Esophagus squamous epithelium (tissue), 5 donors: ENCODE measurements at places on chromosomes 6 and 20. TPM values are rescaled to one million over a fixed set of nuclear protein-coding genes. Genes with fewer than 3 reads are reported as not detected.

DNA sequence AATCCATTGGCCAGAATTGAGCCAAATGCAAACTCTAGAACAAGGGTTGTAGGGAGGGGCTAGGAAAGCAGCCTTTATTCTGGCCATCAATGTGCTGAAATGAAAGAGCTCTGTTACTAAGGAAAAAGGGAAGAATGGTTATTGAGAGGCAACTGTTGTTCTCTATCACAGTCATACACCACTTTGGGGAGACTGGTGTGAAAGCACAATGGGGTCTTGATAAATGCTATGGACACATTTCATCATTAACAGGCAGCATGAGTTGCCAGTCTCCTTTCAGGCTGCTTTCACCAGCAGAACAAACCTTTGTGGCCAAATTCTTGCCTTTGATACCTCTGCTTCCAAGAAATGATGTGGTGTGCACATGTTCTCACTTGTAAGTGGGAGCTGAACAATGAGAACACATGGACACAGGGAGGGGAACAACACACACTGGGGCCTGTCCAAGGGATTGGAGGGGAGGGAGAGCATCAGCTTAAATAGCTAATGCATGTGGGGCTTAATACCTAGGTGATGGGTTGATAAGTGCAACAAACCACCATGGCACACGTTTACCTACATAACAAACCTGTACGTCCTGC, 86.2 kb downstream of the CDS2 start:
- H3K27ac ChIP-seq, result no peak overlapping the region
- DNase-seq, result no peak
- no peaks in the 10 kb centered on the region for H3K36me3 ChIP-seq
- H3K4me1 ChIP-seq, result no peaks in the 10 kb centered on the region

DNA sequence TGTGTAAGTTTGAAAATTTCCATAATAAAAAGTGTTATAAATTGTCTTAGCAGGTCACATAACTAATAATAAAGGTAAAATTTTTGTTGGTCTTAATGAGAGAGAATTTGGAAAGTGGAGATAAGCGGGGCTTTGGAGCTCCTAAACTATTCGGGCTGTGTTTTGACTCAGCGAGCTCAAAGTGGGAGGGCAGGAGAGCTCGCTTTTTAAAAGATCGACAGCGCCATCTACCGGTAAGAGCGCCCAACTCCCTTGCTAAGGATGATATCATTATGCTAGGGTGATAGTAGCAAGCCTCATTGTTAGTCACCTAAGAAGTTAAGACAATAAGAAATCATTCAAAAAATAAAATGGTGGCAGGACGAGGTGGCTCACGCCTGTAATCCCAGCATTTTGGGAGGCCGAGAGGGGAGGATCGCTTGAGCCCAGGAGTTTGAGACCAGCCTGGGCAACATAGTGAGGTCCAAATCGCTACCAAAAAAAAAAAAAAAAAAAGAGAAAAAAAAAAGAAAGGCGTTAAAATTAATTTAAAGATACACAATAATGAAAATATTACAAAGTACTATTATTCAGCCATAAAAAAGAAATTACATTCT, 24.8 kb downstream of the C6orf15 start:
- no peaks in the 10 kb centered on the region for H3K36me3 ChIP-seq
- no peak overlapping the region for H3K27ac ChIP-seq
- no peaks in the 10 kb centered on the region for H3K27me3 ChIP-seq

DNA sequence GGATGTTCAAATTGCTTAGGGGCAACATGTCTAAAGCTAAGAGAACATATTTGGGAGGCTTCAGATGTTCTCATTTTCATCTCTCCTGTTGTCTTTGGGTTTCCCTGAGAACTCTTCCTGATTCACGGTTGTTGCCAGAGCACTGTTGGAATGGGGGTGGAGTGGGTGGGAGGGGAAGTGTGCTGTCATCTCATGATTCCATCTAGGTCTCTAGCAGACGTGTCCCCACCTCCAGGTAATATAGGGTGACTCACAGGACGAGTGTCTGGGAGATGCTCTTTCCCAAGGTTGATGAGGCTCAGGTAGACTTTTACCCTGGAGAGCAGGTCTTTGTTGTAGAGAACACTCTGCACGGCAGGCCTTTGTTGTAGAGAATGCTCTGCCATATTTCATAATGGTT, 636.9 kb downstream of the QKI start:
- H3K27ac ChIP-seq, result no peak overlapping the region
- no peak for DNase-seq
- H3K36me3 ChIP-seq, result no peaks in the 10 kb centered on the region
- H3K27me3 ChIP-seq, result no peaks in the 10 kb centered on the region

DNA sequence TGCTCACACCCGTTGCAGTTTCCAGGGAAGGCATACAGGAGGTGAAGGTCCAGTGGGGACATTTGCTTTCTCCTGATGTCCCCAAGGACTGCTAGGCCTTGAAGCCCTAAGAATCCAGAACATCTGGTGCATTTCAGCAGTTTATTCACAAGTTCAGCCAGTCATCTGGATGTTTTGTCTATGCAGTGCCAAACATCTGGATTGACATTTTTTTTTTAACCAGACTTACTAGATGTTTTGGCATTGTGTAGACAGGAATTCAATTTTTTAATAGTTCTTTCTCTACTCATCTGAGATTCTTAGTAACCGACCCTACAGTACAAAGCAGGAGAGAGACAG, 256.2 kb downstream of the CLIC5 start:
- no peaks in the 10 kb centered on the region for H3K36me3 ChIP-seq
- no peaks in the 10 kb centered on the region for H3K27me3 ChIP-seq
- no peak overlapping the region for H3K4me3 ChIP-seq
- no peaks in the 10 kb centered on the region for H3K4me1 ChIP-seq

- H3K27ac ChIP-seq, result peak within 1 kb of the TSS; percentile 69
- no peaks in the 10 kb centered on the region for H3K36me3 ChIP-seq
- H3K4me1 ChIP-seq, result peaks cover 5% of the 10 kb centered on the region
- no peaks in the 10 kb centered on the region for H3K27me3 ChIP-seq
- peak within 1 kb of the TSS; percentile 72 for H3K4me3 ChIP-seq
These were observed at the start of gene ZKSCAN4 for GRCh38 chr6:28252009-28252975. Gene ZKSCAN4 (minus strand): TSS chr6:28252269. CDS start chr6:28251980, 289 bp downstream.

DNA sequence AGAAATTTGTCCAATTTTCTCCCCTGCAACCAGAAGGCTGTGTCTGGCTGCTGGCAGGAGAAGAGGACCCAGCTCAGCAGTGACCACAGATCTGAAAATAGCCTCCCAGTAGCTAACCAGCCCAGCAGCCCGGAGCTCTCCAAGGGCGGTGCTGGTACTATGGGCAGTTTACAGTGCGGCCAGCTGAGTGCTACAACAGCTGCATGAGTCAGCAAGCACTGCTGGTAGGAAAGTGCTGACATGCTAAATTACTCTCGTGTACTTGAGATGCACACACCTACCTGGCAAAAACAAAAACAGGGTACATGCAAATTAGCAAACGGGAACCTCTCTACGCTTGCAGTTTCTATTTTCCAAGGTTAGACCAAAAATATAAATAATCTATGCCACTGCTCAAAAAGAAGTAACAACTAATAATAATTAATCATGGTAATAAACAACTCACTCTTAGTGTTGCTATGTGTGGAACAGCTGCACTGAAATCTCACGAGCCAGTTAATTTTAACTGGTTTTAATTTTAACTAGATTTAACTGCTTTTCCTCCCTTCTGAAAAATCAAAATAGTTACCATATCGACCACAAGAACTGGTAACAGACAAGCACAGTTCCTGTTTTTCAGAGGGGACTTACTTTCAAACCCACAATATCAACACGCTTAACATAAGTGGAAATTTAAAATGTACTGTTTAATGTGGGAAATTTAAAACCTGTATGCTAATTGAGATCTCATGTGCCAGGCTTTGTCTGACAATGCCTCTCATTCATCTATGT, 10.8 kb downstream of the BACH2 start:
- no peaks in the 10 kb centered on the region for H3K27me3 ChIP-seq
- peak; percentile 56 for DNase-seq
- no peaks in the 10 kb centered on the region for H3K36me3 ChIP-seq
- peaks cover 8% of the 10 kb centered on the region for H3K4me1 ChIP-seq

GRCh38 chr20:2618815-2619214, 33.6 kb upstream of the NOP56 start:
- no peak overlapping the region for H3K27ac ChIP-seq
- no peak overlapping the region for H3K4me3 ChIP-seq

DNA sequence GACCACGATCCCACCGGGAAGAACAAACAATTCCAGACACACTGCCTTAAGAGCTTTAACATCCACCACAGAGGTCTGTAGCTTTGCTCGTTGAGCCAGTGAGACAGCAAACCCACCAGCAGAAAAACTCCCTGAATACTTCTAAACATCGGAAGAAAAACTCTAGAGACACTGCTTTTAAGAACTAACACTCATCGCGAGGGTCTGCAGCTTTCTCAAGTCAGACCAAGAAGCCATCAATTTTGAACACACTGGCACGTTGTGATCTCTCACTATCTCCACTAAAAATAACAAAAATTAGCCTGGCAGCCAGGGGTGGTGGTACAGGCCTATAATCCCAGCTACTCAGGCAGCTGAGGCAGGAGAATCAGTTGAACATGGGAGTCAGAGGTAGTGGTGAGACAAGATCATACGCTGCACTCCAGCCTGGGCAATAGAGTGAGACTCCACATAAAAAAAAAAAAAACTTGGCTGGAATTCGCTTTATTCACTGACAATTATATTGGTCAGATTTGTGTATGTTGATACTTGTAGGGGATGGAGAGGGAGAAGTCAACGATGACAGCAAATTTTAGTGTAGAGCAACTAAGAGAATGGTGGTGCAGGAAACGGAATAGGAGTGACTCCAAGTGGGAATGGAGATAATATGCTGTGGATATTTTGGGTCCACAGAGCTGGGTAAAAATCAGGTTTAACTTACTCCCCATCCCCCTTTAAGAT, 860 bp upstream of the TMEM14C start:
- H3K27ac ChIP-seq, result peak overlapping the region; percentile 90
- H3K36me3 ChIP-seq, result no peaks in the 10 kb centered on the region
- no peak for DNase-seq
- peak overlapping the region; percentile 78 for H3K4me3 ChIP-seq
- H3K27me3 ChIP-seq, result no peaks in the 10 kb centered on the region

DNA sequence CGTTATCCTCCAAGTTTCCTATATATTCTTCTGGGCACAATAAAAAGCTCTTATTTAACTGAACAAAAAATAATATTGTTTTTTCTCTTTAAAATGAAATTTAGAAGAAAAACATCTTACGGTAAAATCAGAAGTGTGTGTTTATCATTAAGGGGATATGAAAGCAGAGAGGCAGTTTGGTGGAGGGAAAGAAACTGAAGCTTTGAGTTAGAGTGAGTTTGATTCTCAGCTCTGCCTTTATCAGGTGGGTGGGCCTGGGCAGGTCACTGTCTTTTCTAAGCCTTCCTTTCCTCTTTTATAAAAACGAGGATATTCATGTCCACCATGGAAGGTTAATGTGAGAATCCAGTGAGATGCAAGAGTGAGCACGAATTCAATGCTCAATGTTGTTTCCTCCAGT, 379.8 kb upstream of the CNR1 start:
- DNase-seq, result no peak
- no peaks in the 10 kb centered on the region for H3K4me1 ChIP-seq
- H3K36me3 ChIP-seq, result no peaks in the 10 kb centered on the region
- no peak overlapping the region for H3K4me3 ChIP-seq

DNA sequence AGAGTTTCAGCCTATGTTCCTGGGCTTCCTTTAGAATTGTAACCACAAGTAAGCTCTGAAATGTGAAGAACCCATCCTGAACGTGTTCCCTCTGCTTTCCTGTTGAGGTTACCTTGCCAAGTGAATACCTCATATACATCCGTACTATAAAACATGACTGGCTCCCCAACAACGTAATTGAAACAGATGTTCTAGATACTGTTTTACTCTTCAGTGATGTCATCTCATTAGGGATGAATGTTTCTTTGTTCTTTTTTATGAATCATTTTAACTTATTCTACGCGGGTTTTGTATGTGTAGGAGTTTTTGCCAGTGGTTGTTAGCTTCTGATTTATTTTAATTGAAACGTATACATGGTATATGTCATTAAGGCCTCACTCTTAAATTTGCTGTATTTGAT, 166.8 kb downstream of the SAMD5 start:
- H3K4me3 ChIP-seq, result no peak overlapping the region
- H3K36me3 ChIP-seq, result no peaks in the 10 kb centered on the region
- DNase-seq, result no peak

- no peaks in the 10 kb centered on the region for H3K27me3 ChIP-seq
- no peak overlapping the region for H3K27ac ChIP-seq
- no peaks in the 10 kb centered on the region for H3K36me3 ChIP-seq
- DNase-seq, result no peak
These were observed 6.4 kb upstream of the GMNN start for GRCh38 chr6:24768361-24768760.

- H3K36me3 ChIP-seq, result no peaks in the 10 kb centered on the region
- H3K4me1 ChIP-seq, result no peaks in the 10 kb centered on the region
- H3K4me3 ChIP-seq, result no peak overlapping the region
- no peak overlapping the region for H3K27ac ChIP-seq
These were observed 8.2 kb downstream of the HRH3 start for GRCh38 chr20:62211769-62212288.

- no peaks in the 10 kb centered on the region for H3K36me3 ChIP-seq
- no peaks in the 10 kb centered on the region for H3K27me3 ChIP-seq
- H3K4me3 ChIP-seq, result no peak overlapping the region
- H3K27ac ChIP-seq, result no peak overlapping the region
- no peaks in the 10 kb centered on the region for H3K4me1 ChIP-seq
- no peak for DNase-seq
These were observed 92.9 kb upstream of the ENPP5 start for GRCh38 chr6:46263707-46264086.

- H3K4me1 ChIP-seq, result peaks cover 8% of the 10 kb centered on the region
- no peak for DNase-seq
- H3K4me3 ChIP-seq, result no peak overlapping the region
- H3K27ac ChIP-seq, result no peak overlapping the region
These were observed 359.5 kb upstream of the FLRT3 start for GRCh38 chr20:14696937-14697336.

GRCh38 chr20:44460795-44461141, 14.9 kb upstream of the TTPAL start:
- H3K36me3 ChIP-seq, result no peaks in the 10 kb centered on the region
- no peak for DNase-seq
- H3K27ac ChIP-seq, result no peak overlapping the region

- H3K36me3 ChIP-seq, result no peaks in the 10 kb centered on the region
- peaks cover 3% of the 10 kb centered on the region for H3K4me1 ChIP-seq
- peak overlapping the region; percentile 60 for H3K27ac ChIP-seq
- no peak for DNase-seq
These were observed 74.1 kb downstream of the PLEKHG1 start for GRCh38 chr6:150673720-150674346.

- no peak overlapping the region for H3K27ac ChIP-seq
- DNase-seq, result no peak
- H3K4me1 ChIP-seq, result no peaks in the 10 kb centered on the region
- no peaks in the 10 kb centered on the region for H3K36me3 ChIP-seq
- H3K4me3 ChIP-seq, result no peak overlapping the region
- no peaks in the 10 kb centered on the region for H3K27me3 ChIP-seq
These were observed 211.5 kb upstream of the FKBP1C start for GRCh38 chr6:62999796-63000195.

GRCh38 chr6:143123081-143123480, 62.4 kb downstream of the AIG1 start:
- H3K4me3 ChIP-seq, result no peak overlapping the region
- no peak overlapping the region for H3K27ac ChIP-seq
- peaks cover 12% of the 10 kb centered on the region for H3K36me3 ChIP-seq
- H3K4me1 ChIP-seq, result no peaks in the 10 kb centered on the region
- H3K27me3 ChIP-seq, result no peaks in the 10 kb centered on the region
- no peak for DNase-seq

Gene TPX2
- 11.4 TPM for total RNA-seq

Gene PTK7
- total RNA-seq, result 30.6 TPM

Gene ADAM33
- total RNA-seq, result 2.4 TPM

Gene COL19A1
- not detected for total RNA-seq

Gene OXT
- total RNA-seq, result not detected

Gene RUNX2
- 3.6 TPM for total RNA-seq

Gene LINC00237
- not detected for total RNA-seq

Gene MEI4
- not detected for total RNA-seq
